ENCODE measurements at places on chromosomes 4 and X.

GRCh38 chr4:171101845-171102244, 711.4 kb upstream of the GALNTL6 start:
- DNase-seq = no peak

- DNase-seq = no peak
Observed at GRCh38 chr4:82569727-82570126, 7.9 kb upstream of the TMEM150C start.

- no peak for DNase-seq
Observed at GRCh38 chrX:135396109-135396508, 25.6 kb upstream of the SMIM10L2A start.

GRCh38 chr4:879729-880077, 52.4 kb downstream of the GAK start:
- DNase-seq = no peak

DNA sequence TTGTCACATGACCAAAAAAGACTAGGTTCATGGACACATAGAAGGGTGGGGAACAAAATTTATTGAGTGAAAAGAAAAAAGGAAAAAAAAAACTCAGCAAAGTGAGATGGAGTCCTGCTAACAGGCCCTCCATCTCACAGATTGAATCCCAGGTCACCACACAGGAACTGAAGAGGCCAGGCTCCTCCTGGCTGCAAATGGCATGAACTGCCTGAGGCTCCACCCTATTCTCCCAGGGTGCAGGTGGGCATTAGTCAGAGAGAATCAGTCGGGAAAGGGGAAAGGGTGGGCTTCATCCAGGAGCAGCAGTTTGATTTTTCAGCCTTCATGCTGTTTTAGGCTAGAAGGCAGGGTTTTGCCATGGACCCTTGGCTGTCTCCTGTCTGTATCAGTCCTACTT, 128.5 kb upstream of the GRID2 start:
- no peak for DNase-seq

- DNase-seq = no peak
Observed at GRCh38 chr4:178329226-178329872, 887.1 kb upstream of the AGA start.

DNA sequence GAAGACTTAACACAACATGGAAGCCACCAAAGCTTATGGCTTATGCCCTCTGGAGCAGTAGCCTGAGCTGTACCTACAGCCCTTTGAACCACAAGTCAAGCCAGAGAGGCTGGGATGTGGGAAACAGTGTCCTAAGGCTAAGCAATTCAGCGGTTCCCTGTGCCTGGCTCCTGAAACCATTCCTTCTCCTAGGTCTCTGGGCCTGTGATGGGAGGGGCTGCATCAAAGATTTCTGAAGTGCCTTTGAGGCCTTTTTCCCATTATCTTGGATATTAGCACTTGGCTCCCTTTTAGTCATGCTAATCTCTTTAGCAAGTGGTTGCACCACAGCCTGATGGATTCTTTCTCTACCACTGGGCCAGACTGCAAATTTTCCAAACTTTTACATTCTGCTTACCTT, 140.5 kb upstream of the NUDT10 start:
- no peak for DNase-seq

DNA sequence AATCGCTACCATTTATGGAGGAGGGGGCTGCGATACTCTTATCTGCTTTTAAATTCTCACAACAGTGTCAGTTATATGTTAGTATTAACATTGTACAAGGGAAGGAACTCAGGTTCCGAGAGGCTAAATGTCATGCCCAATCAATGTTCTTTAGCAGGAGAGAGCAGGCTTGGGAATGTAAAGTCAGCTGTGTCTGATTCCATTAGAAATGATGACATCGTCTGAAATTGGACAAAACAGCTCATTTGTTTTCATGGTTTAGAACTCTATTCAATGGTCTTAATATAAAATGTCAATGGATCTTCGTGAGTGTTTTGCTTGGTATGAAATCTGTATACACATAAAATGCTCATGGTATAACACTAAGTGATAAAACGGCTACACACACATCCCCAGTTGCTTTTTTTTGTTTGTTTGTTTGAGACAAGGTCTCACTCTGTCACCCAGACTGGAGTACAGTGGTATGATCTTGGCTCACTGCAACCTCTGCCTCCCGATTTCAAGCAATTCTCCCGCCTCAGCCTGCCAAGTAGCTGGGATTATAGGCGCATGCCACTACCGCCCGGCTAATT, 11.9 kb upstream of the SH3KBP1 start:
- peak; percentile 32 for DNase-seq

DNA sequence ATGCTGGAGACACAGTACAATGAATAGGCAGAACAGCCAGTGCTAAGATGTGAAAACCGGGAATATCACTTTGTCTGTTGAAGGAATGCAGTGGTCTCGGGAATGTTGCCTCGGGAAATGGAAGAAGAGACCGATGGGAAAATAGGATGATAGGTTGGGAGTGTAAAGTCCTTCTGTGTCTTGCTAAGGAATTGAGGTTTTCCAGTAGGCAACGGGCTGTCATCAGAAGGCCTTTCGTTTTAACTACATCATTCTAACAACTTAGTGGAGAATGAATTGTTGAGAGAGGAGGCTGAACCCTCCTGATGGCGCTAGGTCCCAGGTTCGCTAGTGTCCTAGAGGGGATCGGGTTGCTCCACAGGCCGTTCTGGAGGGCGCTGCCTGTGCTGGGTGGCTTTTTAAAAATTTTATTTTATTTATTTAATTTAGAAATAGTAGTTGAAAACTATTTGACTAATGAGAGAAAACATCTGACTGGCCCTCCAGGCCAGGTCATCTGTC, 730 bp downstream of the VBP1 start:
- no peak for DNase-seq

GRCh38 chr4:25421816-25422525, 44.9 kb downstream of the ANAPC4 start:
- DNase-seq = no peak
